NCI-H1092 (cell line): ENCODE measurements at places on chromosomes 11 and 22.

DNA sequence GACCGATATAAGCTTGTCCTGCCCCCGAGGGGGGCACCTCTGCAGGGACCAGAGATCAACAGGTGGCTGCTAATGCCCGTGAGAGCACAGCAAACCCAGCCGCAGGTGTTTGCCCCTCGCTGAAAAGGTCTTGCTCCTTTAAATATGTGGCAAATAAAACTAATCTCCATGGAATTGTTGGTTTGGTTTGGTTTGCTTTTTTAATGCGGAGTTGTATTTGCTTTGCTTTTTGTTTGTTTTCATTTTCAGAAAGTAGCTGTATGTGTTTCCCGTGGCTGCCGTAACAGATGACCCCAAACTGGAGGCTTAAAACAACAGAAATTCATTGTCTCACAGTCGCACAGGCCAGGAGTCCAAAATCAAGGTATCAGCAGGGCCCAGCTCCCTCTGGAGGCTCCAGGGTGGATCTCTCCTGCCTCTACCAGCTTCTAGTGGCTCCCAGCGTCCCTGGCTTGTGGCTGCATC lies 93.0 kb downstream of the CELSR1 start:
- DNase-seq = no peak

- DNase-seq = no peak
These were observed 1130.3 kb upstream of the CNTN5 start for GRCh38 chr11:97890466-97890865.

GRCh38 chr11:105179542-105180278 lies 40.1 kb upstream of the CARD18 start:
- DNase-seq = peak; percentile 2

DNA sequence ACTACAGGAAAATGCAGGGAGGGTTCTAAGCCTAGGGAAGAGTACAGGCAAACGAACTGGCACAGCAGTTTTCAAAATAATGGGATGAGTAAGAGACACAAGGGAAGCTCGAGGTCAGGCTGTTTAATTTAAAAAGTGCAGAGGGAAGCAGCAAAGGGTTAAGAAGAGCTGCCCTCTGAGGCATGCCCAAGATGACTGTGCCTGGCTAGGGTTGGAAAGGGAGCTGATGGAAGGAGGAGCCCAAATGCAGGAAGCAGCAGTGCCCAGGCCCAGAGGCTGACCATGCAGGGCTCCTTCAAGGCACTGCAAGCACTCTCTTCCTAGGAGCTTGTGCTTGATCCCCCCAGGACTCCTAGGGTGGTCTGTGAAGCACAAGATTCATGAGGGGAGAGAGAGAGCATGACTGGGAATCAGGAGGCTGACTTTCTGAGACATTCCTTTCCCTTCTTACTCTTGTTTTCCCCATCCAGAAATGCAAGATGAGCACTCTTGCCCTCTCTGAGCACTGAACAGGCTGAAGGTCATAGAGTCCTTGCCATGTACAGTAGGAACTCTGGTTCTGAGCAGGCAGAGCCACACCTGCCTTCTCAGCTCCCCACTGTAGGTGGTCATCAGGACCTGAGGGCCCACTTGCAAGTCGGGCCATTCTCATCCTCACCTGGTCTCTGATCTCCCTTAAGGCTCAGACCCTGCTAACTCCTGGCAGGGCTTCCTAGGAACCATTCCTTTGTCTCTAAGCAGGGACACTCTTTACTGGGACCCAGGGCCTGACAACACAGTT lies 46.7 kb upstream of the DRD2 start:
- no peak for DNase-seq

GRCh38 chr11:45285930-45286632 lies at the start of gene SYT13:
SYT13 (minus strand) TSS chr11:45286341; CDS start chr11:45286207, 134 bp downstream.
- peak; percentile 60 for DNase-seq

DNA sequence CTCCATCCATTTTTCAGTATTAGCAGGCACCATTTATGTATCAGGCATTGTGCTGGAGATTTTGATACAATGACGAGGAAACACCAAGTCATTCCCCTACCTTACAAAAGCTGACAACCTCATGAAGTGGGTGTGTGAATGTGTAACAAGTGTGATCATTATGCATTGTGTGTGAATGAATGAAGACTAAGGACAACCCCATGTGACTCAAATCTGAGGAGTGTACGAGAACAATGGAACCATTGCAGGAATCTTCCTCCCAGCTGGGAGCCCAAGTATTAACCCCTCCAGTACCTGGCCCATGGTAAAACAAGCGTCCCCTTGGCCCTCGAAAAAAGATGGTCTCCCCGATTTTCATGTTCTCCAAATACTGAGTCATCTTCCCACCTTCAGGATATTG lies 4.4 kb downstream of the CYB5R2 start:
- no peak for DNase-seq

- no peak for DNase-seq
These were observed 9.8 kb downstream of the OR51F2 start for GRCh38 chr11:4830909-4831308.

- no peak for DNase-seq
These were observed 97.9 kb upstream of the CTSC start for GRCh38 chr11:88435415-88435814.

- no peak for DNase-seq
These were observed 13.2 kb upstream of the TTC36 start for GRCh38 chr11:118514103-118514502.

DNA sequence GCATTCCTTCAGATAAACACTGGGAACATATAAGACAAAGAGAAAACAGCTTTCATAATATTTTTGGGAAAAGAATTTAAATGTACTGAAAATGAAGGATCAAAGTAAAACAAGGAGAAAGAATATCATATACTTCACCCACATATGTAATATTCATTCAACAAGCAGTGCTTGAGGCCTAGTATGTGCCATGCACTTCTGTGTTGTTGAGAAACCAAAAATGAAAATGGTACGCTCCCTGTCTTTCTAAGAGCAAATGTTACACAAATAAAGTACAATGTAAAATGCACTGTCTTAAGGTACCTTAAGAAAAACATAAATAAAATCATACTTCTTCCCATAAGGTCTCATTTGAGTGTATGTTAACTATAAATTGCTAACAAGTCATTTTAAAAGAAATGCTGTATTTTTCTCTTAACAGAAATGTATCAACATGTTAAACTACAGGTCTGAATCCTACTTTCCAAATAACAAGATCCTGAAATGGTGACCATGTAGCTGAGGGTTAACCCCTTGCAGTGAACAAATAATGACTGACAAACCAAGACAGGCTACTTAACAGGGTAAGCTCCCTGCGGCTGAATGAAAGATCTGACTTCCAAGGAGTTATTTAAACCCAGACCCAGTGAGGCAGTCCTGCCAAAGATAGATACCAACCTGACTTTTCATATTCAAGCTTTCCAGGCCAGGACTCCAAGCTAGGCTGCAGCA lies 377.6 kb downstream of the DCDC1 start:
- no peak for DNase-seq

GRCh38 chr22:36232715-36233401 lies 6.5 kb downstream of the APOL2 start:
- DNase-seq = no peak

DNA sequence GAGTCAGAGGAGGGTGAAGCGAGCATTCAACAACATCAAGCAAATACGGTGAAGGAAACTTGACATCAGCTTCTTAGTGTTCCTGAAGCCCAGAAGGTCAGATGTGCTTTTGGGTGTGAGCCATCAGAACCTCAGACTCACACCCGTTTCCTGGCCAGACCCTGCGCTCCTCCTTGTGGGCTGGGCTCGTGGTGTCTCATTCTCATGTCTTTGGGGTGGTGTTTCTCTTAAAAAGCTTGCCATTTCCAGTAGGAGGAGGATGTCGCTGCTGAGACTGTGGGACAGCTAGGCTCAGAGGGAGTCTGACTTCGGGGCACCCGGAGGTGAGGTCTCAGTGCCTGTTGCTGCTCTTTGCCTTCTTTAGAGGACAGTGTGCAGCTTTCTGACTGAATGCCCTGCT lies 24.2 kb downstream of the PPFIBP2 start:
- DNase-seq = no peak

- DNase-seq = no peak
These were observed 35.3 kb upstream of the FCHSD2 start for GRCh38 chr11:73177380-73177777.

GRCh38 chr22:50186761-50187523 lies 1.2 kb downstream of the TRABD start:
- DNase-seq = no peak

DNA sequence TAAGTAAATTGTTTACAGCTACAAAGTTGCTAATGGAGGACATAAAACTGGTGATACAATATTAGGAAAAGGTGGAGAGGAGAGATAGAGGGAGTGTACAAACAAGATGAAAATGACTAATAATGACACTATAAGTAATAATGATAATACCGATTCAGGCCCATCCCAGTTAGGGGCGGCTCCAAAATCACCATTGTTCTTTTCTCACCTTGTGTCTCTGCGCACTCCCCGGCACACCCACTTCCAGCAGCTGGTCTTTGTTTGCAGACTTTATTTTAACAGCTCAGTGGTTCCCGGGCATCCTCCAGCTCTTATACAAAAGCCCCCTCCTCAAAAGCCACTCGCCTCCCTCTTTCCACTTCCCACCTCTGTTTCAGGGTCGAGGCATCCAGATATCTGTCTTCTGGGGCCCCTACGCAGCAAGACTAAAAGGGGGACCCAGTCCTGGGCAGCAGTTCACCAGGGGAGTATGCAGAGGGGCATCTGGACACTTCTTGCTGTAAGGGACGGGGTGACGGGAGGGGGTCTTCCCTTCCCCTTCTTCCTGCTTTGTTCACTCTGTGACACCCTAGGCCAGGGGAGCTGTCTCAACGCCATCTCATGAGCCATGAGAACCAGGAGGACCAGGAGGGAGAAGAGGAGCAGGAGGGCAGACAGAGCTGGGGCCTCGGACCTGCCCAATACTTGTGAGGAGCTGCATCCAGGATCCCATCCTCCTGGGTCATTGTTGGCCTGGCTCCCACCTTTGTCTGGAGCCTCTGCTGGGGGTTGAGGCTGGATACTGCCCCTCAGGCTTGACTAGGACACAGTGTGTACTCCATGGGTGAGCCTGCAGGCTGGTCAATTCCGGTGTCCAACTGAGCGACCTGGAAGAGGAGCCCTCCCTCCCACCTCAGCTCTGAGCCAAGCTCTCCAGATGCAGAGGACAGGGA lies 2.7 kb downstream of the APOL2 start:
- DNase-seq = no peak

DNA sequence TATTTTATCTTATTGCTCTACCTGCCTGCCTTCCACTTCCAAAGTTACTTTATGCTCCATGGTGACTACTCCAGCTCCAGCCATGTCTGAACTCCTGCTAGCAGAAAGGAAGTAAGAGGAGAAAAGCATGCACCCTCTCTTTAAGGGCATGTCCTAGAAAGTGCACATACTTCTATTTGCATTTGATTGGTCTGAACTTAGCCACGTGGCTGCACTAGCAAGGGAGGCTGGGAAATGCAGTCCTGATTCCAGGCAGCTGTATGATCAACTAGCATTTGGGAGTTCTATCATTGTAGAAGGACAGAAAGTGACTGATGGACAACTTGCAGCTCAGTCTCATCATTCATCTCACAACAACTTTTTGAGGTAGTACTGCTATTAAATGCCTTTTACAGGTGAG lies 515.7 kb downstream of the BUD13 start:
- no peak for DNase-seq

DNA sequence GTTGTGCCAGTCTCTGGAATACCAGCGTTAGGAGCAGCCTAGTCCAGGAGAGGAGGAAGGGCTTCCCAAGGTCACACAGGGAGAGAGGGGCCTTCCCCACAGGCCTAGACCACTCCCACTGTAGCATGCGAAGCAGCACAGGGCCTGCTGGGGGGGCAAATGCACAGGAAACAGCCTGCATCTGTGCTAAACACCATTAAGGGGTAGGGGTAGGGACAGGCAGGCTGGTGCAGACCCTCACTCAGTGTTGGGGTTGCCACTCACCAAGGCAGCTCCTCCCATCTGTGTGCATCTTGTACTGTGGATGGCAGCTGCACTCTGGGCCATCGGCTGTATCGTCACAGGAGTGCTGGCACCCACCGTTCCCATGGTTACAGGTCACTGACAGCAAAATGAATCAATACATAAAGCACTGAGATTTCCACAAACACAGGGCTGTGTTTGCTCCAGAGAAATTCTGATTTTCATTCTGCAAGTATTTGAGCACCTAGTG lies 24.9 kb downstream of the SCUBE2 start:
- DNase-seq = no peak

DNA sequence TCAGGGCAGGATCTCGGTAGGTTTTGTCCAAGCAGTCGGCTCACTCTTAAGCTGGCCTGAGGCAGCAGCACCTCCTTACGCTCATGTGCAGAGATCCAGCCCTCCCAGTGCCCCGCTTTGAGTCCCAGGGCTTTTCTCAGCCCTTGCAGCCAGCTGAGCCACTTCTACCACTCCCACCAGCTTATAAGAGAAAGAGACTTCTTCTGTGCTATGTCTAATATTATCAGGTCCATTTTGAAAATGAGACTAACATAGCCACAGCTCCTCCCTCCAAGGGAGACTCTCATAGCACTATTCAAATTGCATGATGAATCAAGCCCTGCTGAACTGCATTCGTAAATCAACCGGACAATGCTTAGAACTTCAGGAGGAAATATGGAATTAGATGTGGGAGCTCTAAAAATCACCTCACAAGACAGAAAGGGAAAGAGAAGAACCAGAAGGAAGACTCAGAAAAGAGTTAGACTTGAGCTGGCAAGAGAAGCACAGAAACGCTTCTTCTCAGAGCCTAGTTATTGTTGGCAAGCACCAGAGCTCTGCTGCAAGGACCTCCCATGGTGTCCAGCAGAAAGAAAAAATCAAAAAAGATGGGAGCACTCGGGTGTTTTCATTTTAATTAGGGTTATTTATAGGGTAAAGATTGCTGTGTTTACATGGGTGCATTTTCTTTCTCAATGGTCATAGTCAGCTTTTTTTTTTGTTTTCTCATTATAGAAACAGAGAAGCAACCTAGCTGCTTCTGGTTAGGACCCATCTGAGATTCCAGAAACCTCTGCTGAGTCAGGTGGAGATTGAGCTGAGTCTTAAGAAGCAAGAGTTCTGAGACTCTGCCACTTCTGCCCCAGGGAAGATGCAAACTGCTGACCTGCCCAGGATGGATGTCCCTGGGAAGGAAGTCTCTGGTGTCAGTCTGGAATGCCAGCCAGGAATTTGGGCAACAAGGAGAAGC lies 181.4 kb downstream of the ETS1 start:
- no peak for DNase-seq

DNA sequence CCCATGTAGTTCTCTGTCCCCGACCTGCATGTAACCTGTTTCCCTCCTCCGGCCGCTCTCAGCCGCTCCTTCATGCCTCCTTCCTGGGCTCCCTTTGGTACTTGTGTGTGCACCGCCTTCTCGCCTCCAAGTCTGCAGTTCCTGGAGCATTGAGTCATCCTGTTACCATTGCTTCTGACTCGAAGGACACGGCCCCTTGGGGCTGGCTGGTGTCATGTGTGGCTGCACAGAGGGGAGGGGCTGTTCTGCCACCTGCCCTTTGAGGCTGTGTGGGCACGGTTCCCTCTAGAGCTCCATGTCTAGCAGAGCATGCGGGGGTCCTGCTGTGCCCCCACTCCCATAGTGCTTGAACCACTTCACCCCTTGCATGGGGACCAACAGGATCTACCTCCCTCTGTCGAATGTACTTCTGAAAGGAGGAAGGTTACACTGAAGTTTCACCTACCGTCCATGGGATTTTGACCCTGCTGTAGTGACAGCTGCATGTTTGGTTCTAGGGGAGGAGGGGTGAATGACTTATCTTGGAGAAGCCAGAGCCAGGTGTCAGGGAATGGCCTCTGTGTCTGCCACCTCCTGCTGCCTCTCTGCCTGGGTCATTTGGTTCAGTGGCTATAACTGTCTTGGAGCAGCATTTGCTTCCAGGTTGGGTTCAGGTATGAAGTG lies 39.6 kb downstream of the BCR start:
- DNase-seq = no peak
